ENCODE measurements at places on chromosomes 7 and 10.

DNA sequence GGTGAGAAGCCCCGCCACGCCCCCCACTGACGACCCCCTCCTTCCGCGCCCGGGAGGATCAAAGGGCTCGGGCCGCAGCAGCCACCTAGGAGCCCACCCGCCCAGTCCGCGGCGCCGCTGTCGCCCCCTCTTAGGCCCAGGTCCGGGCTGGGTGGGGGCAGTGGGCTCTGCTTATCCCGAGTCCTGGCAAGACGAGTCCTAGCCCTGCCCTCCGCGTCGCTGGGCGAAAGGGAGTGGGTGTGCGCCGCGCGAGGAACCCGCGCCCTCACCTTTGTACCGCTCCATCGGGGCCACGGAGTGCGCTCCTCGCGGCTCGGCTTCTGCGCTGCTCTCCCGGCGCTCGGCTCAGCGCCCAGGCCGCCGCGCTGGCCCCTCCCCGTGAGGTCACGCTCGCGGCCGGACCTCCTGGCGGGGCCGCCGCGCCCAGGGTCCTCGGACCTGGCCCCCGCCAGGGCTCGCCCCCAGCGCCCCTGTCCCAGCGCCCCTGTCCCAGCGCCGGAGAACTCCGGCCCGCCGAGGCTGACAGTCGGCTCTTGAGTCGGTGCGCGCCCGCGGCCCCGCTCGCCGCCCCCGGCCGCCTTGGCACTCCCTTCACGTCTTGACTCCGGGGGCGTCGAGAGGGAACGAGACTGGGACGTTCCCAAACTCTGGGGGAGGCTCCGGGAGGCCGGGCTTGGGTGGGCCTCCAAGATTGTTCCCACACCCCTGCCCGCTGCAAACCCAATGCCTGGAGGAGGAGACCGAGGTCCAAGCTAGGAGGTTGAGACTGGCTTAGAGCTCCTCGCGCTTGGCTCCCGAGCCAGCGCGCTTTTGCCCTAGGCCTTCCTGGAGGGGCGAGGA, at the start of gene AFAP1L2:
TSS of gene AFAP1L2 (minus strand) at position 332 of the 840 bp plus-strand sequence. CDS start at position 285, 47 bp downstream.
- DNase-seq = no peak

GRCh38 chr7:32535162-32535702, 39.9 kb downstream of the AVL9 start:
- DNase-seq = no peak

GRCh38 chr7:95630702-95631458, 34.6 kb upstream of the PDK4 start:
- no peak for DNase-seq

DNA sequence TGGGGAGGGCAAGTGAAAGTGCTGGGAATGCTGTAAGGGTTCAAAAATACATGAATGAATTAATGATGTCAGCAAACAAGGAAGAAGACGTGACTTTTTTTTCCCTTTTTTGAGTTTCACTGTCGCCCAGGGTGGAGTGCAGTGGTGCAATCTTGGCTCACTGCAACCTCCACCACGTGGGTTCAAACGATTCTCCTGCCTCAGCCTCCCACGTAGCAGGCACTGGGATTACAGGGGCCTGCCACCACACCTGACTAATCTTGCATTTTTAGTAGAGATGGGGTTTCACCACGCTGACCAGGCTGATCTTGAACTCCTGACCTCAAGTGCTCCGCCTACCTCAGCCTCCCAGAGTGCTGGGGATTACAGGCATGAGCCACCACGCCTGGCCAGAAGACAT, 30.0 kb downstream of the DENND10 start:
- DNase-seq = no peak

DNA sequence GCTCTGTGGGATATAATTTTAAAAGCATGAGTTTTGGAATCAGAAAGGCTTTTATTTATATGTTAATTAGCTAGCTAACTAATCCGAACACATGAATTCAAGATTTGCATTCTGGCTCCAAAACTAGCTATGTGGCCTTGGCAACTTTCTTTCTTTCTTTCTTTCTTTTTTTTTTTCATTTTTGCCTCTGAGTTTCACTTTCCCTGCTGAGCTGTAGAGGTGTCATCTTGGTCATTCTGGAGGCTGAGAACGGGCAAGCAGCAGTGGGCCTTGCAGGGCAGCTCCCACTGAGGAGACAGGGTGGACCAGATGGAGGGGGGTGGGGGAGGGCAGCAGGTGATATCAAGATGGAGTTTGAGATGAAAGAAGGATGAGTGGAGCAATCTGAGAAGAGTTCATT, 24.8 kb upstream of the SFMBT2 start:
- no peak for DNase-seq

- no peak for DNase-seq
Measured at GRCh38 chr7:131816391-131817007, 260.1 kb upstream of the PODXL start.

GRCh38 chr10:45339894-45340293, 24.5 kb upstream of the OR13A1 start:
- no peak for DNase-seq

GRCh38 chr7:72243329-72243728, 168.8 kb downstream of the CALN1 start:
- DNase-seq = no peak

DNA sequence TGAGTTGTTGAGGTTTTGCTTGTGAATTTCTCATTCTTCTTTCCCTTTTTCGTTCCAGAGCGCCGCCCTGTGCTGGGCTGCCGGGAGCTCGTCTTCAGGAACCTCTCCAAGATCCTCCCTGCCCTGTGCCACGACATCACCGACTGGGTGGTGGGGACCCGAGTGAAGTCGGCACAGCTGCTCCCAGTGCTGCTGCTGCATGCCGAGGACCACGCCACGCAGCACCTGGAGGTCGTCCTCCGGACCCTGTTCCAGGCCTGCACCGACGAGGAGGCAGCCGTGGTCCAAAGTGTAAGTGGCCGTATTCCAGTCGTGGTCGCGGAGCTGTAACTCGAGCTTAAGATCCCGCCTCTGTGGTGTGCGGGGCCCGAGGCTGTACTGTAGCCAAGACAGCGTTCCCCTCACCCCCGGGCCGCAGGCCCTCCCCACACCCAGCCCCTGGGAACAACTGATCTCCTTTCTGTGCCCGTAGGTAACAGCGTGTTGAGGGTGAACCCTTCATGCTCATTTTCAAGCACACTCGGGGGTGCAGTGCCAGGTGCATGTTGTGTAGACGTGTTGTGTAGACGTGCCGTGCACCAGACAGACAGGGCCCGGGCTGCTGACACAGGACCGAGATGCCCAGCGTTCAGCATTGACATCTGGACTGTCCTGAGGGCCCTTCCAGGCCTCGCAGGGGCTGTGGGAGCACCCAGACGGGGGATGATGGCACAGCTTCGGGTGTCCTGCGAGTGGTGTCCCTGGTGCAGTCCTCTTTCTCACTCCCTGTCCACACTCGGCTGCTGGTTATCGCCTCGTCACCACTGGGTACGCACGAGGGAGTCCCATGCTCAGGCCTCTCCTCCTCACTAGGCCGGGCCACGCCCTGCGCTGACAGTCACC, 27.7 kb upstream of the PRKAR1B start:
- DNase-seq = no peak

GRCh38 chr7:70719125-70719524, 412.8 kb upstream of the GALNT17 start:
- no peak for DNase-seq

- DNase-seq = no peak
Measured at GRCh38 chr10:108358912-108359311, 1194.4 kb upstream of the SORCS1 start.

DNA sequence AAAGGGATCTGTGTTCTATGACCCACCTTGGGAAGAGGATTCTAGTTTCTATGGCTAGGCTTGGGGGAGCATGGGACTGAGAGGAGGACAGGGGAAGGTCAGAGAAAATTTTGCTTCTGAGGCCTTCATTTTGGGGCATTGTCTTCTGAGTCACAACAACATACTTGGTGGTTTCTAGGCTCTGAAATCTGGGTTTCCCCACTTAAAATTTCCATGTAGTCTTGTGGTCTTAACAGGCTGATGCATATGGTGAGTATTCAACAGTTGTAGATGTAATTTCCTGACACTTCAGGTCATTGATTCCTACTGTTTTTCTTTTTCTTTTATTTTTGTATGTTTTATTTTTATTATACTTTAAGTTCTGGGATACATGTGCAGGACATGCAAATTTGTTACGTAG, 88.5 kb downstream of the ANKRD7 start:
- no peak for DNase-seq

GRCh38 chr10:120459185-120459584, 2.2 kb downstream of the PLPP4 start:
- no peak for DNase-seq

DNA sequence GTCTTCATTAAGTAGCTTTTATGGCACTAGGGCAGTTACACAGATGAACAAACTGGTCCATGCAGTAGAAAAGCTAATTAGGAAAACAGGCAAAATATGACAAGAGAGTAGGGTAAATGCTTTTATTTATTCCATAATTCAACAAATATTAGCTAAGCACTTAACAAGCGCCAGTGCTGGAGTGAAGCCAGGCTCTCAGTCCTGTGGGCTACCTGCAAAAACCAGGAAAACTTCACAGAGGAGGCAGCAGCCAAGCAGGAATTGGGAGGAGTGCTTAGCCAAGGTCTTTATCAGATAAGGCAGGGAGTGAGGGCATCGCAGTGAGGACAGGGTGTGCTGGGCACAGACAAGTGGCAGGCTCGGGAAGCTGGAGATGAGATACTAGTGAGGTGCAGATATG, 4.9 kb upstream of the KAT6B start:
- DNase-seq = no peak

All from central memory CD4-positive, alpha-beta T cell (primary cell).